A549 treated with Mapracorat at 1 μM for 4 hours (cell line): ENCODE measurements at places on chromosomes 3 and 15. TPM values are rescaled to one million over a fixed set of nuclear protein-coding genes. Genes with fewer than 3 reads are reported as not detected.

LRRN1 gene
- not detected in 5 replicates for total RNA-seq

GRM2 gene
- total RNA-seq = 0.05 to 0.13 TPM in 2 of 5 replicates, not detected in the others

CTXN2 gene
- total RNA-seq = not detected in 5 replicates

MAPK6 gene
- total RNA-seq = 38.9 to 55.0 TPM (median 52.0 TPM) in 5 replicates

TMEM45A gene
- 2.1 to 2.7 TPM (median 2.3 TPM) in 5 replicates for total RNA-seq

RNU5B-1 gene
- not detected in 5 replicates for total RNA-seq

SLC2A2 gene
- not detected in 5 replicates for total RNA-seq

FANCD2OS gene
- not detected in 5 replicates for total RNA-seq
